ENCODE measurements at places on chromosomes 7 and 10. TPM values are rescaled to one million over a fixed set of nuclear protein-coding genes. Genes with fewer than 3 reads are reported as not detected.

DNA sequence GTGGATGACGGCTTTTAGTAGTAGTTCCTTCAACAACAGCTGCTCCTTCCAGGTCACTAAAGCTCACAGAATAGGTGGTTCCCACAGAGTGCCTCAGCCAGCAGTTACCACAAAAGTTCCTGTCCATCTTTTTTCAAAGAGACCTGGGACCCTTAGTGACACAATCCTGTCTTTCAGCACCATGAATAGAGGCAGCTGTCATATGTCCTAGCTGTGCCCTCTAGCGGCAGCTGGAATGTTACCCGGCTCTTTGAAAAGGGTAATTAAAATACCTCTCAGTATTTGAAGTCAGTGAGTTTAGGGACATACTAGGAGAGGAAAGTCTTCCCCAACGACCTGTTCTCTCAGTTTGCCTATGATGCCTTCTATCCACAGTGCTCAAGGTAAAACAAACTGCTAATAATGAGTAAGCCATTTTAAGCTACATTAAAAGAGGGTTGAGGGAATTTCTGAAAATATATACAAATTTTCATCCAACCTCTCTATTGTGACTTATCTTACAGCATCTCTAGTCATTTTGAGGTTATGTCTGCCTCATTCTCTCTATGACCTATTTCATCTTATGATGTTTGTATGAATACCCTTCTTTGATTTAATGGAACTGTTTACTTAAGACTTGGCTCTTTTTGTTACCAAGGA is 290.8 kb downstream of the NXPH1 start:
- no peaks in the 10 kb centered on the region for H3K36me3 ChIP-seq
- H3K4me1 ChIP-seq, result no peaks in the 10 kb centered on the region
- H3K4me3 ChIP-seq, result no peak overlapping the region
- DNase-seq, result peak; percentile 43
- H3K27ac ChIP-seq, result no peak overlapping the region

DNA sequence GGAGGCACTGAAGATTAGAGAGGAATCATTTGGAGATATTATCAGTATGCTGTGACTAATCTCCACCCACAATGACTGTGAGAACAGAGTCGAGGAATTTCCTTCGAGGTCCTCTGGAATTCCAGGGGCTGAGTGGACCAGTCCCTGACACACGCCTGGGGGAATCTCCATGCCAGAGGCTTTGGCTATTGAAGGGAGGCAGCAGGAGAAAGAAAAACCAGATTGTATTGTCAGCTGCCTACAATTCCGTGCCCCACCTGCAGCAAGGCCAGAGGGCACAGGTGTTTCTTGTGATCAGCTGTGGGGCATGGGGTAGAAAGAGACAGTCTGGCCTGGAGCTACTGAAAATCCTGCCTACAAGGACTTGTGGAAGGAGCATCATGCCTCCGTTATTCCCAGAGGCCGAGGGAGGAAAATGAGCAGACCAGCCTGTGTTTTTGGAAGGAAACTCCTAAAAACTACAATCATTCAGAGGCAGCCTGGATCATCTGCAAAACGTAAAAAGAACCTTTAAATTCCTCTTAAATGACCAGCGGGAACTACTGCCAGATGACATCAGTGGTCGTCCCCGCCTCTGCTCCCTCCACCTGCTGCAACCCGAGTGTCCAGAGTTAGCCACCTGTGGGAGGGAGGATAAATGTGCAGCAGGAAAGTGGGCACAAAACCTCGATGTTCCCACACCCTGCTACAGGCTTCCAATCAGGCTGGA is 25.4 kb upstream of the ANK3 start:
- no peaks in the 10 kb centered on the region for H3K4me1 ChIP-seq
- no peak overlapping the region for H3K27ac ChIP-seq
- no peaks in the 10 kb centered on the region for H3K27me3 ChIP-seq
- H3K4me3 ChIP-seq, result no peak overlapping the region
- no peaks in the 10 kb centered on the region for H3K36me3 ChIP-seq

SLC26A3 gene
- total RNA-seq, result not detected

POLR2J3 gene
- total RNA-seq, result 35.4 TPM

GRCh38 chr7:36289833-36290661 is 99.6 kb upstream of the ANLN start:
- no peak overlapping the region for H3K27ac ChIP-seq
- no peak for DNase-seq
- H3K27me3 ChIP-seq, result no peaks in the 10 kb centered on the region
- peaks cover 46% of the 10 kb centered on the region for H3K4me1 ChIP-seq
- no peak overlapping the region for H3K4me3 ChIP-seq
- H3K36me3 ChIP-seq, result peaks cover 1% of the 10 kb centered on the region

- no peaks in the 10 kb centered on the region for H3K36me3 ChIP-seq
- DNase-seq, result no peak
- no peak overlapping the region for H3K4me3 ChIP-seq
Observed at GRCh38 chr7:142371586-142372377, 113.9 kb upstream of the PRSS58 start.

ARHGEF35 gene
- 1.7 TPM for total RNA-seq

POLD2 gene
- 158 TPM for total RNA-seq

DNA sequence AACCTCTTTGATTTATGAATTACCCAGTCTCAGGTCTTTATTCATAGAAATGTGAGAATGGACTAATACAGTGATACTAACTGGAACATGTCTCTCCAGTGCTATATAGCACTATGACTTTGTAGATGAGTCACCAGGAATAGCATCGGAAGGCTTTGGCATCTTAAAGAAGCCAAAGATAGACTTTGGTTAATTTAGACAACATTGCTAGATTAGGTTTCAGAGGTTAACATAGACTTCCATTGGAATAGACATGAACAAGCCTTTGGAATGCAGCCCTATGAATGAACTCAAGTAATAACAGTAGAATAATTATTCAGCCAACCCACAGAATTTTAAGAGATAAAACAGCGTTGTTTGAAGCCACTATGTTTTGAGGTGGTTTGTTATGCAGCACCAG is 169.2 kb downstream of the HGF start:
- no peak overlapping the region for H3K4me3 ChIP-seq
- no peak for DNase-seq
- H3K27ac ChIP-seq, result no peak overlapping the region
- H3K4me1 ChIP-seq, result no peaks in the 10 kb centered on the region

DNA sequence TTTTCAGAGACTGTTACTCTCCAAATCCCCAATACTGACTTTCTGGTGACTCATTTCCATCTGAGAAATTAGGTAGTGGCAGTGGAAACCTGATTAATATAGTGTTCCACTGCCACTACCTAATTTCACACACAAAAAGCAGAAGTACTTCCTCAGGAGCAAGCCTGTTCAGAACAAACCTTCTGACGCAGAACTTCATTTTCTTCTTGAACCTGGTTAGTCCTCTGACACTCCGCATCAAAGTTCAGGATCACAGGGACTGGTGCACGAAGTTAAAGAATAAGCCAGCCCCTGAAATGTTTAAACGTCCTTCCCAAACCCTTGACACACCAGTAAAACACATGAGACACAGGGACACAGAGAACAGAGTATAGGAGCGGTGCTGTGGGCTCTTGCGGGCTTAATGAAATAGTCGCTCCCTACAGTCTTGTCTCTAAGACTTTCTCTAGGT is 4.4 kb downstream of the WDR91 start:
- H3K4me1 ChIP-seq, result peaks cover 34% of the 10 kb centered on the region
- DNase-seq, result no peak
- H3K27ac ChIP-seq, result no peak overlapping the region

- peaks cover 37% of the 10 kb centered on the region for H3K27me3 ChIP-seq
- no peak within 1 kb of the TSS for H3K4me3 ChIP-seq
- DNase-seq, result no peak
- H3K4me1 ChIP-seq, result no peaks in the 10 kb centered on the region
Observed at GRCh38 chr10:50885097-50885859, at the start of gene A1CF. TSS of gene A1CF (minus strand) at chr10:50885627. CDS start at chr10:50859940, 25,687 bp downstream.

- H3K27ac ChIP-seq, result peak overlapping the region; percentile 31
- peak; percentile 57 for DNase-seq
- H3K36me3 ChIP-seq, result peaks cover 20% of the 10 kb centered on the region
- H3K4me1 ChIP-seq, result peaks cover 21% of the 10 kb centered on the region
- no peaks in the 10 kb centered on the region for H3K27me3 ChIP-seq
Observed at GRCh38 chr7:99459087-99459486, 6.9 kb downstream of the ATP5MF start.

DNA sequence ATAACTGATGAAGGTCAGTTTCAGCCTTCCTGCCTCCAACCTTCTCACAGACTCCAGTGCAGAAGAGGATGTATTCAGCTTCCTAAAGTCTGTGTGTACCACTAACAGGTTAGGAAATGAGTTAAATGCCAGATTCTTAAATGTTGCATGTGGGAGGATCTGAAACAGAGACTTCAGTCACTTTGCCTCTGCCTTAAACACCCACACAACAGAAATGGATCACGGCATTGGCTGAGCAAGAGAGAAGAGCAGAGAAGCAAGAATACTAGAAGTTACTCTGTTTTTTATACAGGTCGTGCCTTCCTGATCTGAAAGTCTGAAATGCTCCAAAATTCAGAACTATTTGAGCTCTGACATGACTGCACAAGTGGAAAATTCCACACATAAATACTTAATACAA is 98.9 kb upstream of the ARHGAP21 start:
- H3K4me1 ChIP-seq, result peaks cover 26% of the 10 kb centered on the region
- H3K27me3 ChIP-seq, result no peaks in the 10 kb centered on the region
- no peak overlapping the region for H3K4me3 ChIP-seq

CALHM1 gene
- 1.1 TPM for total RNA-seq

DNA sequence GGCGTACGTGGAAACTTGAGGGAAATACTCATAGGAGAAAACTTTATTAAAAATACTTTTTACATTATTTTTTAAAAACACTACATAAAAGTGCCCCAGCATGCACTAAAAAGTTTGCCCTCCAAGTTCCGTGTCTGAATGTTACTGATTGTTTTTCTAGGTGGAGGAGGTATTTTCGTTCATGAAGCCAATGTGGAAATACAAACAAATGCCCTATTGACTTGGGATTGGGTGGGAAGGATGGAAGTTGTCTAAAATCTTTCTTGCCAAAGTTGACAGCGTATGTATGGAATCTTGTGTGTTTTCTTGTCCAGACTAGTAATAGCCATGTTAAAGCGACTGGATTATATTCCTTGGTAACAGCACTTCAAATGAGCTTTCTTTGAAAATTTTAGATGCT is 1.2 kb downstream of the PROSER2 start:
- no peak overlapping the region for H3K27ac ChIP-seq
- no peaks in the 10 kb centered on the region for H3K36me3 ChIP-seq
- H3K27me3 ChIP-seq, result peaks cover 61% of the 10 kb centered on the region

ITPRID1 gene
- total RNA-seq, result not detected

DNA sequence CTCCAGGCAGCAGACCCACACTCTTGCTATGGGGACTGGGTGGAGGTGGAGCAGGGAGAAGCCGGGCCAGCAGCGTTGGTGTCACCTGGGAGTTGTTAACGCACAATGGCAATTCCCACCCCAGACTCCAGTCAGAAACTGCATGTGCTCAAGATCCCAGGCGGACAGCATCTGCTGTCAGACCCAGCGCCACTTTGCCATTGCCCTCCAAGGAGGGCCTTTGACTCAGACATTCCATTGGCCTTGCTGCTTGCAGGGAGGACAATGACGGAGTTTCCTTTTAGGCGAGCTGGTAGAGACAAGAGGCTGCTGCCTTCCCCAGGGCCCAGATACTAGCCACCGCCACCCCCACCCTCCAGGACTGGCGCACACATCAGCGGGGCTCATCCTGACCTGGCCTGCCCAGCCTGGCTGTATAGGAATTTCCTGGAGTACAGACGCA is 34.5 kb downstream of the ZNF775 start:
- no peak overlapping the region for H3K27ac ChIP-seq
- no peak for DNase-seq
- H3K36me3 ChIP-seq, result peaks cover 7% of the 10 kb centered on the region
- no peak overlapping the region for H3K4me3 ChIP-seq

- H3K36me3 ChIP-seq, result peaks cover 3% of the 10 kb centered on the region
- no peaks in the 10 kb centered on the region for H3K27me3 ChIP-seq
- no peak overlapping the region for H3K27ac ChIP-seq
- H3K4me3 ChIP-seq, result no peak overlapping the region
- no peak for DNase-seq
Observed at GRCh38 chr10:132698761-132699391, 87.1 kb downstream of the NKX6-2 start.

GRCh38 chr7:12327922-12328321 is 75.7 kb downstream of the VWDE start:
- no peak for DNase-seq
- no peaks in the 10 kb centered on the region for H3K36me3 ChIP-seq
- H3K27me3 ChIP-seq, result peaks cover 4% of the 10 kb centered on the region
- H3K27ac ChIP-seq, result no peak overlapping the region

GRCh38 chr7:111528331-111528730 is 34.0 kb downstream of the IMMP2L start:
- no peaks in the 10 kb centered on the region for H3K36me3 ChIP-seq
- H3K4me1 ChIP-seq, result peaks cover 8% of the 10 kb centered on the region
- H3K27me3 ChIP-seq, result no peaks in the 10 kb centered on the region
- DNase-seq, result no peak
- H3K4me3 ChIP-seq, result no peak overlapping the region
- no peak overlapping the region for H3K27ac ChIP-seq

DNA sequence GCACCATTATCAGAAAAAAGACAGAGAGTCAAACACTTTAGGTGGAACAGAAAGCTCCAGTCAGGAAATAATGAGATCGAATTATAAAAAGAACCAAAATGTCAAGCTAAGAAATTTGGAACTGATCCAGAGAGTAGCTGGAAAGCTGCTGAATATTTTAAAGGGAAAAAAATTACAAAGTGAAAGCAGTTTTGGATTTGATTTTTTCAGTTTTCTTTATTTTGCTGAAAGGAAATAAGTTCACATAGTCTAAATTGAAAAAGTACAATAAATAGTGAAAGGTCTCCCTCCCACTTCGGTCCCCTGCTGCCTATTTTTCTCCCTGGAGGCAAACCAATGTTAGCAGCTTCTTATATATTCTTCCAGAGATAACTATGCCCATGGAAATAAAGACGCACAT is 11.3 kb upstream of the TOMM7 start:
- H3K36me3 ChIP-seq, result no peaks in the 10 kb centered on the region
- no peak for DNase-seq
- no peak overlapping the region for H3K27ac ChIP-seq
- peaks cover 15% of the 10 kb centered on the region for H3K27me3 ChIP-seq

CCAR1 gene
- 86.7 TPM for total RNA-seq

DNA sequence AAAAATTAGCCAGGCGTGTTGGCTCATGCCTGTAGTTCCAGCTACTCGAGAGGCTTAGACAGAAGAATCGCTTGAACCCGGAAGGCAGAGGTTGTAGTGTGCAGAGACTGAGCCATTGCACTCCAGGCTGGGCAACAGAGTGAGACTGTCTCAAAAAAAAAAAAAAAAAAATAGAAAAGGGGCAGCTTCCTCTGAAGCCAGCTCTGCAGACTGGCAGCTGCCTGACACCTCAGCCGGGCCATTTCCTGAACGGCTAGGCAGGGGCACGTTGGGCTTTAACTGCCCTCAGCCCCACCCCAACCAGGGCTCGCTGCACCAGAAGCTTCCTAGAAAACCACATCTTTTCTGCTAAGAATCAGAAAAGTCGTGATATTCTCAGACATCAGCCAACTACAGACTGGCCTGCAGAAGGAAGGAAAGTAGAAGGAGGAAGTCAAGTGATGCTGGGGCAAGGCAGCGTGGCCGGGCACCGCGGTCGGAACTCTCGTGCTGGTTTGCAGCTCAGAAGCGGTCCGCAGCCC is 38.0 kb downstream of the PRKAG2 start:
- H3K36me3 ChIP-seq, result no peaks in the 10 kb centered on the region
- H3K27me3 ChIP-seq, result no peaks in the 10 kb centered on the region
- H3K4me1 ChIP-seq, result peaks cover 31% of the 10 kb centered on the region
- DNase-seq, result peak; percentile 90
- H3K4me3 ChIP-seq, result peak overlapping the region; percentile 58

- H3K4me1 ChIP-seq, result no peaks in the 10 kb centered on the region
- H3K27me3 ChIP-seq, result no peaks in the 10 kb centered on the region
- no peak overlapping the region for H3K4me3 ChIP-seq
- H3K27ac ChIP-seq, result no peak overlapping the region
- DNase-seq, result no peak
Observed at GRCh38 chr7:79876848-79877252, 257.8 kb upstream of the GNAI1 start.

All from activated CD8-positive, alpha-beta memory T cell treated with anti-CD3 and anti-CD28 coated beads, Interleukin-2, amount 10 ng/mL, durations not matched to agents 7 days and 5 days (primary cell).